ENCODE measurements at places on chromosomes 2 and 18.

DNA sequence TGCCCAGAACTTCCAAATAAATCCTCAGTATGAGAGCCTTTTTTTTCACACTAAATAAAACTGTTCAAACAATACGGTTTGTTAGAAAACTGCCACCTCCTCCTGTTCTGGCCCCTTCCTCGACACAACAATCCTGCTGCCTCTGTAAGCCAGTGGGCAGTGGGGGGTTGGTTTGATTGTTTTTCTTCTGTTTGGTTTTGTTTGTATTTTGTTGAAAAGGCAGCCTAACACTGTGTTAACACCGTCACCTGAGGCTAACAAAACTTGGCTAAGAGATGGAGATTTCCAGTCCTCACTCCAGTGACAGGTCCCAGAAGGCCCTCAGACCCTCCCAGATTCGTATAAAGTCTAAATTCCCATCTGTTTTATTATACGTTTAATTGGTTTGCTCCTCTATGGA lies 402.1 kb downstream of the ZNF521 start:
- DNase-seq, result peak; percentile 9

GRCh38 chr2:164388511-164388910 lies 232.8 kb downstream of the GRB14 start:
- DNase-seq, result no peak

DNA sequence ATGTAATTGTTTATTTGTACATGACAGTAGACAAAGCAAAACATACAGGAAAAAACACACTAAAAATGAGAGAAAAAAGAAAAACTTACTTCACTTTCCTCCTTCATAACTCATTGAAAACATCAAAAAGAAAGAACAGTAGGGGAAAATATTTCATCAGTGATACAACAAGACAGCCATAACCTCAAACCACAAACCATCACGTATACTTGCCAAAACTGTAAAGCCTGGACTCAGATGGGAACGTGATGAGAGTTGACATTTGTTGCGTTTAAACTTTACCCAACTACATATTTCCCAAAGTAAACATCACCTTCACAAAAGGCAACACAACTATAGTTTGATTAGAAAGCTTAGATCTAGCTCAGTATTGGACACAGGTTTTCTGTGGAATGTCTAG lies 278.2 kb upstream of the COL3A1 start:
- DNase-seq, result no peak

DNA sequence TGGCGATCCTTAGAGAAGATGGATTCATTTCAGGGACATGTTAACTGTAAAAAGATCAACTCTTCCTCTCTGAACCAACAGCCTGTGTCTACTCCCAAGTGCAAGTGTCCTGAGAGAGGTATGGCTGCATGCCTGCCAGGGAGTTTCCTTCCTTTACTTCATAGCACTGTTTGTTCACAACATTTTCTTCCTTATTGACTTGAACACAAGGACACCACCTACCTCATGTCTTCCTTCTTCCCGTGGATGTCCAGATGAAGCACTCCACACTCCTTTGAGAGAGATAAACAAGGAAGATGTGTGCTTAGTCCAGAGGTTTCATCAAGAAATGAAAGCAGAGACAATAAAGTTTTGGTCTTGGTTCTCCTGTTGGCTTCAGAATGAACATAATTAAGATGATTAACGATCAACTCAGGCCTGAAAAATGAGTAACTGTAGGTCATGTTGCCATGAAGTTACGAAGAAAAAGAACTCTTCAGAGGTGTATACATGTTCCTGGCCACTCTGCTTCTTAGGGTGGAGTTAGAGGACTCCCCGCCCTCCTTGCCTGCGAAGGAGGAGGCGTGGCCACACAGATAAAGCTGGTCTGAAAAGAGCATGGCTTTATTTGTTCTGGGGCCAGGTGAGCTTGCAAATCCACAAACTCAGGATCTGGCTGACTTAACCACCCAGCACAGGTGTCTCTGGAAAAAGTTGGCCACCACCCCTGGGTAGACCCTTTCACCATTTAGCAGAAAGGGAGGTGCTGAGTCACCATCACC lies 155.0 kb upstream of the KCTD1 start:
- DNase-seq, result no peak

GRCh38 chr2:112996635-112997034 lies 8.6 kb upstream of the IL36A start:
- no peak for DNase-seq

DNA sequence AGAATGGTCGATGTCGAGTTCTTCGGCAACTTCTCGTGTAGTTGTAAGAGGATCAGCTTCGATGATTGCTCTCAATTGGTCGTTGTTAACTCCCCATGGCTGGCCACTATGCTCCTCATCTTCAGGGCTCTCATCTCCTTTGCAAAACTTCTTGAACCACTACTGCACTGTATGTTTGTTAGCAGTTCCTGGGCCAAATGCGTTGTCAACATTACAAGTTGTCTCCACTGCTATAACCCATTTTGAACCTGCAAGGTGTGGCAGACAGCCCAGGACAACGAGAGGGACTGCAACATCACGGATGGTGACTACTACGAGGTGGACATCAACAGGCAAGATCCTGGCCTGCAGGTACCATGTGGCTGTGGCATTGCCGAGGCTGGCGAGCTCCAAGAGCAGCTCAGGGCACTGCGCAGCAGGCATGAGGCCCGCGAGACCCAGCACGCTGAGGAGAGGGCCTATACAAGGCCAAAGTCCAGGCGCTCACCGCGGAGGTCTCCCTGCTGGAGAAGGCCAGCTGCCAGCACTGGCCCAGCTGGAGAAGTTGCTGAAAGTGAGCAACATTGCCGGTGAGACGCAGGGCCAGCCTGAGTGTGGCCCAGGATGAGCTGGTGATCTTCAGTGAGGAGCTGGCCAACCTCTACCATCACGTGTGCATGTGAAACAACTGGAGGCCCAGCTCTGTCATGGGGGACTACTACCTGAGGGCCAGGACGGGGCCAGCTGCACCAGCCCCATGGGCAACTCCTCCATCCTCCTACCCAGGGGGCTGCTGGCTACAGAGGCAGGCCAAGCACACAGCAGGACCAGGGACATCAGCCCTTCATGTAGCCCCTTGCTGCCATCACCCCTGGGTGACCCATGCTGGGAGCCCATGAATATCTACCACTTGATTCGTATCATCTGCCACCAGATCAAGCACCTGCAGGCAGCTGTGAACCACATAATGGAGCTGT lies 20.2 kb downstream of the CLK1 start:
- DNase-seq, result no peak

- DNase-seq, result no peak
Measured at GRCh38 chr2:74552914-74553811, 579 bp downstream of the LOXL3 start.

DNA sequence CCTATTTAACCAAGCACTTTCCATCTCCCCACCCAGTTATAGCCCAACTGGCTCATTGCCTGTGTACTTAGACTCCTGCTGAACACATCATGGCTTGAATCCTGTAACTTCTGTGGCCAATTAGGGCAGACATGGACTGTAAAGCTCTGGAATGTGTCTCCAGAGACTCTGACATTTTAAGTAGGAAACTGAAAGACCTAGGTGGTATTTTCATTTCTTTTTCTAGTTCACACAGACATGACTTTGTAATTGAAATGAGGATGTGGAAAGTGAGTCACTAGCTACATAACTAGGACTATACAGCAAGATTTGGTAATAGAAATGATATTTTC lies 12.2 kb downstream of the DOK1 start:
- no peak for DNase-seq

- no peak for DNase-seq
Measured at GRCh38 chr2:52844701-52845423, 922.7 kb upstream of the CHAC2 start.

DNA sequence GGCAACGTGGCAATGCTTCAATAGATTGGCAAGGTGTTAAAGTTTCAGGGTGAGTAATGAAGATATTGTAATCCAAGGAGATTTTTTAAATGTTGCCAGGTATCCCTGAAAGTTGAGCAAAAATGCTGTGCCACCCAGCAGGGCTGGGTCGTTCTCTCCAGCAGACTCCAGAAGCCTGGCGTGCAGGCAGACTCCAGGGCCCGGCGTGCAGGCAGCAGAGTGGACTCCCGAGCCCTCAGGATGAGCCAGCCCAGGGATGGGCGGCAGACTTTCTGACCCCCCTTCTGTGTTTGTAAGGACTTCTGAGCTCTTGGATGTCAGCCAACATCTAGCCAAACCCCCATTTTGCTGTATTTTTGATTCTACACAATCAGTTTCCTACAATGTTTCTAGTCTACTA lies 289.1 kb downstream of the ZNF516 start:
- no peak for DNase-seq

- DNase-seq, result peak; percentile 24
Measured at GRCh38 chr2:86414996-86415395, 26.2 kb upstream of the KDM3A start.

- peak; percentile 31 for DNase-seq
Measured at GRCh38 chr2:222939208-222939856, 78.5 kb downstream of the ACSL3 start.

- no peak for DNase-seq
Measured at GRCh38 chr2:217177720-217178119, 317.9 kb upstream of the TNP1 start.

DNA sequence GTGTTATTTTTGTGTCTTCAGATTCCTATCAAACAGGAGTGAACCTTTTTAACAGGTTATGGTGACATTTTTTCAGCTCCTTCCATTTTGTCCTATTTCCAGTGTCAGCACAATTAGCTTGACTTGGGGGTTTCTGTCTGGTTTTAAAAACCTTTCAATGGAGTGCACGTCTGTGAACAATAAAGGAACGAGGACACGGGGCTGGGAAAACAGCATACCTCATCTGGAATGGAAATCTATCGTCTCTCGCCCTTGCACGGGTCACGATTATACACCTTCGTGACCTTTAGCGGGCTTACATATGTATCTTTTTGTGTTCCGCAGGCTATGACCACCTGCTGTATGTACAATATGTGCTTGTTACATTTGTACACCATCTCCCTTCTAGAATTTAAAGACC lies 2.3 kb upstream of the ZNF532 start:
- DNase-seq, result no peak

DNA sequence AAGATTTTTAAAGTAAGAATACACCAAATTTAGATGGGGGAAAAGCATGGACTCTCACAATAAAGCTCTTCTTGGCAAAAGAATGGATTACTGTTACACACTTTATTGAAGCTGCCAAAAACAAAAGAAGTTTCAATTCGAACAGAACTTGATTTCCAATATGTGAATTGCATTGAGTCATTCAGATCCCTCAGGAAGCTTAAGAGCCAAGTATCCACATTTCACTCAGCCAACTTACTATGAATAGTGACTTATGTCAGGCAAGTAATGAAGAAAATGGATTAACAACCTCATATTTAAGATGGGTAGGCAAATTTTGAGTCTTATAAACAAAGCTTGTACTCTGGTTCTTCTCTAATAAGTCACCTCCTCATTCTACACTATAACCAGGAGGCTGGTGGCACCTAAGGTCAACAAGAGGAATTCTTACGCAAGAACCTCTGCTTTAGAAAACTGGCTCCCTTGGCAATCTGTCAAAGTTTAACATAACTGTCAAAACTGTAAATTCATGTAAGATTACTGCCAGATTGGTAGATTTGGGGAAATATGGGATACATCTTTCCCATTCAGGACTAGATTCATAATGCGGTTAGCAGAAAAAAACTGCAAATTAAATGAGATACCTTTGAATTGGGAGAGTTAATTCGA lies 6.0 kb downstream of the HADHA start:
- no peak for DNase-seq

GRCh38 chr18:79217979-79218604 lies 148.9 kb downstream of the ATP9B start:
- DNase-seq, result no peak

DNA sequence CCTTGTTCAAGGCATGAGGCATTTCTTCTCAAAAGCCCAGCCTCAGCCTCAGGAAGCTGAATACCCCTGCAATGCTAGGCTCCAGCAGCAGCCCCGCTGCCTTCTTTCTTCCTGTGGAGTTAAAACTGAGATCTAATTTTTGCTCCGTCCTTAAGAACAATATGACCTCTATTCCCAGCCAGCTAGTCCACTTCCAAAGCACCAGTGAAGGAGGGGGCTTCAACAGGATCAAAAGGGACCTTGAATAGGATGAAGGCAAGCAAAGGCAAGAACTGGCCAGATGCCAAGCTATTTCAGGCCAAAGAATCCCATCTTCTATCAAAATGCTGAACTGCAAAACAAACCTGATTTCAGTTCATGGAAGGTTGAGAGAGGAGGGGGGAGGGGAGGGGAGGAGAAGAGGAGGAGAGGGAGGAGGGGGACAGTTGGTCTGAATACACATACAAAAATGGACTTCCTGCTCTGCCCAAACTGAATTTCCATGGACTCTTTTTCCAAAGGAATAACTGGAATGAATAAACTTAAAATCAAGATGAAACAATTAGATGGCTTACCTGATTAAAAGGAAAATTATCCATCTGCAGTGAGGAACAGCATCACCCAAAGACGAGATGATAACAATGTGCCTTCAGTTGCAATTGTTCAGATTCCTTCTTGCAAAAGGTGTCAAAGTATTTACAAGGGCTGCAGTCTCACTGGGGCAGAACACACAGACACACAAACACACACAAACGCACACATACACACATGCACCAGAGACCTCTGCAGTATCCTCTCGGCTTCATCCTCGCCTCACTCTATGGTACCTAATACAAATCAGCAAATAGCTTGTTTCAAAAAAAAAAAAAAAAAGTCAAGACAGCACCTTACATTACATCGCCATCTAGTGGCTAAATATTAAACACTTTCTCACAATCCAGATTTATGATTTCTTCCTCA lies at the start of gene SCN1A:
SCN1A (minus strand) TSS at position 804 of the 939 bp plus-strand sequence. CDS start 54,399 bp downstream, outside the sequence.
- peak; percentile 76 for DNase-seq

DNA sequence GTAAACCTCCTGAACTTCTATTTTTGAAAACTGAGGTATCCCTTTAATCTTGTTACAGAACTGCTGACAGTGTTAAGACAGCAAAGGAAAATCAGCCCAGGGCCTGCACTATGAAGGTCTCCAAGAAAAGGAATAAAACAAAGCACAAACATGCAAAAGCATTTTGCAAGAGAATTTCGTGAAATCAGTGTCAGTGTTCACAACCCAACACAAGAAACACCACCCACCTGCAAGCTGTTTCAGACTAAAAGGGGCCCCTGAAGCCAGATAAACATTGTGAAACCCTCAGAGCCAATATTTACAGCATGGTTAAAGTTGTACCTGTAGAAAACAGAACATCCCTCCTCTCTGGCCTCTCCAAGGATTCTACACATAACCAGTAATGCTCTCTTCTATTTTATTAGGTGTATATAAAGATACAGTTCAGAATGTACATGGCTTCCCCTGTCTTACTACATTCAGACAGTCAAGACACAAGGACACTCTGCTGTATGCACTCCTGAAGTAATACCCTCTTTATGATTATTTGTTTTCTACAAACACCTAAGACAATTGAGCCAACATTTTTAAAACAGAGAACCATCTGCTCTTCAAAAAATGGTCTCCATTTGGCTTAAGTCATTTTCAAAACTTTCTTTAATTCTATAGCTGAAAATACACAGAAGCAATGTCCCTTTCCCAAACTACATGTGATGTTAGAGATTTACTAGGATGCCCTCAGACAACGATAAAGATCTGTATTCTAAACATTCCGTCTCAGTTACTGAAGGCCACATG lies 149.5 kb upstream of the ZFP36L2 start:
- DNase-seq, result no peak

GRCh38 chr2:78293768-78294167 lies 731.7 kb upstream of the REG3G start:
- DNase-seq, result no peak

GRCh38 chr2:47568164-47568850 lies 165.4 kb downstream of the MSH2 start:
- no peak for DNase-seq

GRCh38 chr18:25517881-25518715 lies 166.1 kb upstream of the ZNF521 start:
- no peak for DNase-seq
